ENCODE measurements at places on chromosomes 11 and 22.

DNA sequence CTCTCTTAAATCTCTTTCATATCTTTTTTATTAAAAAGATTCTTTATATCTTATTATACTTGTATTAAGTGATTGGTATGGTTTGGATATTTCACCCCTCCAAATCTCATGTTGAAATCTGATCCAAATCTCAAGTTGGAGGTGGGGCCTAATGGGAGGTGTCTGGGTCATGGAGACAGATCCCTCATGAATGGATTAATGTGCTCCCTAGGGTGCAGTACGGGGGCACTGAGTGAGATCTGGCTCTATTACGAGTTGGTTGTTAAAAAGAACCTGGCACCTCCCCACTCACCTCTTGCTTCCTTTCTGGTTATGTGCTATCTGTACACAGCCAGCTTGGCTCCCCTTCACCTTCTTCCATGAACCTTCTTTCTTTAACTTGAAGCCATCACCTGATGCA lies 149.6 kb downstream of the CWF19L2 start:
- no peak for DNase-seq

DNA sequence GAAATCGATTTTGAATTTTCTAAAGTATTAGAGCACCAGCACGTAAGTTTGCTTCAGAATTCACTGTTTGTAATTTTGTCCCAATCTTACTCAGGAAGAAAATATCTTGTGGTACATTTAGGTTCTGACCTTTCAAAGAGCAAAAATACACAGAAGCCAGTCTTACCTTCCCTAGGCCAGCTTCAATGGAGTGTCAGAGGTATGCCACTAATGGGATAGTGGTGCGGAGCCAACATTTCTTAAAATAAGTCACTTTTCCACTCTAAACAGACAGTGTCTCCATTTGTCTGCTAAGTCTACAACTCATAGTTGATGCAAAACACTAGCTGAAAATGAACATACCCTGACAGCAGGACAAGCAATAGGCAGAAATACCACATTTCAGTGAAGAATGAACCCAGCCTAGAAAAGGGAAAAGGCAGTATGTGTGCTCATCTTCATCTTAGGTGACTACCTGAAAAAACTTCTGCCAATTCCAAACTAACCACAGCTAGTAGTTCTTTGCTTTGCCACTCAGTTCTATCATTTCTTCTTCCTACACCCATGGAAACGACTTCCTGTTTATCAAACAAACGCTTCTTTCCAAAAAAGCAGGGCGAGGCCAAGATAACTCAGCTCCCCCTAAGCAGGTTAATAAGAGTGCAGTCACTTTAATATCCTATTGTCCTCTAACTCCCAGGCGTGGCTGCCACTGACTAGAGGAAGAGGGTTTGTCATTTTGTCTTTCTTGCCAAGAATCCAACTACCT lies 94.0 kb upstream of the APOA1 start:
- no peak for DNase-seq

GRCh38 chr22:46444390-46444854 lies 93.0 kb downstream of the CELSR1 start:
- no peak for DNase-seq

DNA sequence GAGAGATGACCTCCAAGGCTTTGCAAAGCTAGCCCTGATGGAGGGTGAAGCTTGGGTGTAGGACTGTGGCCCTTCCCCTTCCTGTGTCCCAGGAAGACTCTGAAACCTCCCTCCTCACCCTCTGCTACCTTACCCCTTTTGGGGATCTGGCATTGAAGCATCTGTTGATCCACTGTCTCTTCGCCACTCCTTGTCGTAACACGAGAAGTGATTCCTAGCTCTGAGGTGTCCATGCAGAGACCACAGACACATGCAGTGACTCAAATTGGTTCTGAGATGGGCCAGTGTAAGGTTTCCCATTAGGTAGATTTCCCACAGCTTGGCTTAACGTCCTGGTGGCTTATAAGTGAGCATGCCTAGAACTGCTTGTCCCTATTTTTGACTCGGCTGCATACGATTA lies 101.4 kb downstream of the ZBTB16 start:
- no peak for DNase-seq
